ENCODE measurements at places on chromosomes 1 and 21.
A peak's percentile ranks its signal among the peaks of the same experiment; 100 is the strongest.

DNA sequence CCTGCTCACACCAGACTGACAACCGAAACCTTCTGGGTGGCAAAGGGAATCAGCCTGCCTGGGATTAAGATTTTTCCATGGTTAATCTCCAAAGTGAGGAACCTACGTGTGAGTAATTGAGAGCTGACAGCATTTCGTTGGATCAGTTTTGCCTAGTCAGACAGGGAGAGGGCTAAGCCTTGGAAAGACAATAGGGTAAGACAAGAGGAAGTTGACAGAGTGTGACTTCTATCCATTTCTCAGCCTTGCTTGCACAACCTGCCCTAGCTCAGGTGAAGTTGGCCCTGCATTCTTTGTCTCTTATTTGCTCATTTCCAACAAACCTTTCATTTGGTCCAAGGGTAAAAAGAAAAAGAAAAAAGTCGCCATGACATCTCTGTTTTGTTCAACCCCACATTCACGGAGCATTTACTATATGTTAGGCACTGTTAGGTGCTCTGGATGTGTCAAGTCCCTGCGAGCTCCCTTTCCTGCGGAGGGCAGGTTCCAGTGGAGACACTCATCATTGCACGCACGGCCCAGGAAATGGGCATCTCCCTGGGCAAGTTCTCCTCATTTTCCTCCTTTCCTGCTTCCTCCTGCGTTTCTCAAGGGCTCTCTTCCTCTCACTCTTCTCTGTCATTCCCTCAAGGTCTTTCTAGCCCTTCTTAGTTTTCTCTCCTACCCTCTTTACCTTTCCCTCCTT lies 23.3 kb downstream of the KIRREL1 start:
- DNase-seq: no peak

- DNase-seq: no peak
Observed at GRCh38 chr1:199226163-199226562, 587.3 kb downstream of the PTPRC start.

DNA sequence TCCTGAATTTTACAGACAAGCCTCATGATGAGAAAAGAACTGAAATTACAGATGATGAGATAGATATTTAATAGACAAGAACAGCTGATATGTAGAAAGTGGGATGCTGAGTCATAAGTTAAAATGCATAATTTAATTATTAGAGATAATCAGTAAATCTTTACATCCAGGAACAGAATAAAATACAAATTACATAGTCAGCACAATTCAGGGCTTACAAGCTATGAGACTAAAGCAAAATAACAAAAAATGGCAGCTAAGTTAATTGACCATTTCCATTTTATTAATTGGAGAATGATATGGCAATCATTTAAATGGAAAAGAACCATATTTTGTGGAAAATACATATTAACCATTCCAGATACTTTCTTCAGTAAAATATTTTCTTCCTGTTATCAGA lies 40.2 kb upstream of the MAN1A2 start:
- DNase-seq: no peak

- no peak for DNase-seq
Observed at GRCh38 chr1:73205294-73205973, 923.1 kb upstream of the NEGR1 start.

GRCh38 chr1:112337028-112337531 lies 58.9 kb upstream of the CTTNBP2NL start:
- DNase-seq: peak; percentile 45

DNA sequence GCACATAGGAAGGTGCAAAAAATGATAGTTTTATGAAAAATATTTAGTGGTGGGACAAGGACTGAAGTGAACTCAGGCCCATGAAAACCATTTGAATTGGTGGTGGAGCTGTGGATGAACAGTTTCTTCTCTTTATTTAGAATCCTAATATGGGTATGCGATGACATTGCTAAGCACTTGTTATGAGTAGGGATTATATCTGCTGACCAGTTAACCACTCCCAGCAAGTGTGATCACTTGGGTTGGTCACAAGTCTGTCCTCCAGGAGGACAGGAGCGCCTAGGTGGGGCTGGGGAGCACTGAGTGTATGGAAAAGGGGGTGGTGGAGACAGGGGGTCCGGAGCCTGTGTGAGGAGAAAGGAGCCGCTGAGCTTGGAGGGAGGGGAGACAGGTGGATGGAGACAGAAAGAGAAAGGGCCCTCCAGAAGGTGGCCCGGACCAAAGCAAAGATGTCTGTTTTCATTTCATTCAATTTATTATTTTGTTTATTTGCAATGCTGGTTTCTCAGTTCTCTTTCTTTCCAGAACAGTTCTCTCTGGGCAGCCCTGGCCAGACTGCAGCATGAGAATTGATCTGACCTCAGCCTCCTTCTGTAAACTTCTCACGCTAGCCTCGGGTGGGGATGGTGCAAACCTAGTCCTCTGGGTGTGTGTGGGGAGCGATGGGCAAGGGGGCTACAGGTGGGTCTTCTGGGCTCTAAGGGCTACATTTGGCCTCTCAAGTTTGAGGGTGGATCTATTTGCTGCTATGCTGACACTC lies 9.9 kb upstream of the ZSCAN20 start:
- DNase-seq: no peak

DNA sequence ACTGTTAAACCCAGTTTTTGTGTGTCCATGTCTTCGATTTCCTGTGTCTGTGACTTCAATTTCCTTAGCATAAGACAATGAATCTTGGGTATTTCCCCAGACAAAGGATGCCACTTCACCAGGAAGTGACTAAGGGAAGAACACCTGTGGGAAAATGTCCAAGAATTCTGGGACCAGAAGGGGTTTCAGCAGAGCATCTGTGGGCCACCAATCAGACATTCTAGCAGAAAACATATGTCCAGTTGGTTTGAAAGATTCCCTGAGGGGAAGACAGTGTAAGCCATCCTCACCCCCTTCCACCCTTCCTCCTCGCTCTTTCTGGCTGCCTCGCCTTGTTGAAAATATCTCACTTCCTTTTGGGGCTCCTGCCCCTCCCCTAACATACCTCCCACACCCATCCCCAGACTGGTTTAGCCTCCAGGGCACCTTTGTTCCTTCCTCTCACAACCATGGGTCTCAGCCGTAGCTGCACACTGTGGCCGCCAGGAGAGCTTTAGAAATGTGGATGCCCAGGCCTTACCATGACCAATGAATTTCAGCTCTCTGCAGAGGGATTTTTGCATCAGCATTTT lies 25.5 kb upstream of the IFNAR1 start:
- no peak for DNase-seq

- DNase-seq: no peak
Observed at GRCh38 chr1:205332015-205332791, 10.7 kb upstream of the NUAK2 start.

- DNase-seq: no peak
Observed at GRCh38 chr1:100383743-100384405, 31.6 kb downstream of the CDC14A start.

GRCh38 chr21:33937931-33938339 lies 22.3 kb upstream of the ATP5PO start:
- no peak for DNase-seq

- no peak for DNase-seq
Observed at GRCh38 chr21:26487981-26488480, 85.1 kb downstream of the CYYR1 start.

GRCh38 chr1:235929216-235929615 lies 62.5 kb upstream of the LYST start:
- DNase-seq: no peak

- no peak for DNase-seq
Observed at GRCh38 chr1:85078903-85079302, 30.6 kb upstream of the MCOLN3 start.

GRCh38 chr1:208264469-208265121 lies 20.4 kb upstream of the PLXNA2 start:
- no peak for DNase-seq

Data from SHP77 (cell line).